Stimulated activated CD8-positive, alpha-beta memory T cell treated with anti-CD3 and anti-CD28 coated beads, Interleukin-4, amount 100 ng/mL, for 1 hour (primary cell): ENCODE measurements at places on chromosomes 3 and 15.

DNA sequence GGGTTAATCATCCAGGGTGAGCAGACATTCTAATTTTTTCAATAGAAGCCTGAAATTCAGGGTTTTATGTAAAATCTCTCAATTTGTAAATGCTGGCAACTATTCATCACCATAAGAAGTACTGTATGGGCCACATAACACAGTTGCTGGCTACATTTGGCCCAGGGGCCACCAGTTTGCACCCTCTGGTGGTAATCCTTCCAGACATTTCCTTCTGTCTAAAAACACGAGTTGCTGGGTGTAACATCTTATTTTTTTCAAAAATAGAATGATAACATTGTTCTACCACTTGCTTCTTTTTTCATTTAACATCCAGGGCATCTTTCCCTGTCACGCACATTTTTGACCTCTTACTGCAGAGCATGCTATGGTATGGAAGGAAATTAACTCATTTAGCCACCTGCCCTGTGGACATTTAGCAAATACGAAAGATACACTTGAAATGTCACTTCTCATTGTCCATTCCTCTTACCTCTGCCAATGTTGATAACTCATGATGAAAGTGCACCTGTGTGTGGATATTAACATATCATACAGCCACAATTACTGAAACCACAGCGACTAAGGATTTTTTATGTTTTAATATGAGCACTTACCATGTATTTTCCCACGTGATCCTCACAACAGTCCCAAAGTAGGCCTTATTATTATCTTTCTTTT, 117.5 kb upstream of the ARHGEF3 start:
- DNase-seq: no peak

DNA sequence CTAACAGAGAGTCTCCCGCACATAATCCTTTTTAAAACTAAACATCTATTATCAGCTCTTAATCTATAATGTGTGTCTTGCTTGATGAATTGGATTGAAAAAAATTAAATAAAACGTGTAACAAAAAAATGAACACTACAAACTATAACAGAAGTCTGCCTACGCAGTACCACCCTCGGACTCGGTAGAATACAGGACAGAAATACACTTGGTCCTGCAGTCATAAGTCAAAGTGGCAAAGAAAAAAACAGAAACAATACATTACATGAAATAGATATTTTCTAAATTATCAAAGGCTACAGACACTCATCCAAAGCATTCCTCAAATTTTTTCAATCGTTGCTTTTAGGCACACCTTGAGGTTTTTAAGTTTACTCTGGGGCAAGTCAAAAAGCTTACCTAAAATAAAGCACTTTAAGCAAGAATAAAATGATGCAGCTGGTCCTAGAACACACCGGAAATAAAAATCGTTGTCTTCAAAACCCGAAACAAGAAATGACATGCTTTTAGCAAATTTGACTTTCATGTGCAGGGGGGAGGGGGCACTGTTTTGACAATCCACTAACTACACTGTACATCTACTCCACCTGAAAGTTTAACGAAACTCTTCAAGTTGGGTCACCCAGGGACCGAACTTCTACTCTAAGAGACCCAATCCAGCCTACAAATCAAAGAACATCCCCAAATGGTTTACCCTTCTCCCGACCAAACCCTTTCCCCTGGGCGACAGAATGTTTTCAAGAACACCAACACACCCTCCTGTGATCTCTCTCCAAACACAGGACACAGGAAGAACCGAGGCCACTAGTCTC, 1.3 kb downstream of the ADAM10 start:
- no peak for DNase-seq

DNA sequence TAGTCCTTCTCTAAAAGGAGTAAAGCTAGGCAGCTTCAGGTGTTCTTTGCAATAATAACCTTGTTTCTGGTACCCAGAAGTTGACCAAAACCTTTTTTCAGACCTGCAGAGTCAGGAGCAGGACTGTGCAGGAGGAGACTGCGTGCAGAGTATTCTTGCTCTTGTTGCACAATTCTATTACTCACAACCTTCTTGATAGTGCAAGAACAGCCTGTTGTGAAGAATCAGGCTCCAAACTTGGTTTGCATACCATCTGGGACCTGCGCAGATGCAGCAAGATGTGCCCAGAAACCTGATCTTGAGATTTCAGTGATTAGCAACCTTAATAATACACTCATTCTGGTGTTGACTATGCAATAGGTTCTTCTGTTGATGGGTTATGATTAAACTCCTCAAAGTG, 111.9 kb downstream of the ATG7 start:
- no peak for DNase-seq

GRCh38 chr3:27165321-27165721, 203.9 kb downstream of the NEK10 start:
- no peak for DNase-seq

DNA sequence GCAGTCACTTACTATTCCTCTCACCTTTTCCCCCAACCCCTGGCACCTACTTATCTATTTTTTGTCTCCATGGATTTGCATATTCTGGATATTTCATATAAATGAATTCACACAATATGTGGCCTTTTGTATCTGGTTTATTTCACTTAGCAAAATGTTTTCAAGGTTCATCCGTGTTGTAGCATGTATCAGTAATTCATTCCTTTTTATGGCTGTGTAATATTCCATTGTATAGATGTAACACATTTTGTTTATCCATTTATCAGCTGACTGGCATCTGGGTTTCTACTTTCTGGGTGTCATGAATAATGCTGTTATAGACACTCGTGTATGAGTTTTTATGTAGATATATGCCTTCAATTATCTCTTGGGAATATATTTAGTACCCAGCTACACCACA, 5.8 kb downstream of the MNS1 start:
- DNase-seq: no peak

GRCh38 chr3:187069857-187070516, 69.3 kb downstream of the RPL39L start:
- DNase-seq: no peak

- no peak for DNase-seq
These were observed 603.1 kb downstream of the NLGN1 start for GRCh38 chr3:174000675-174001074.

GRCh38 chr3:78978037-78978436, 789.8 kb downstream of the ROBO1 start:
- no peak for DNase-seq

GRCh38 chr3:188906236-188906635, 265.5 kb upstream of the TPRG1 start:
- no peak for DNase-seq

GRCh38 chr3:188350961-188351360, 197.0 kb downstream of the LPP start:
- no peak for DNase-seq

DNA sequence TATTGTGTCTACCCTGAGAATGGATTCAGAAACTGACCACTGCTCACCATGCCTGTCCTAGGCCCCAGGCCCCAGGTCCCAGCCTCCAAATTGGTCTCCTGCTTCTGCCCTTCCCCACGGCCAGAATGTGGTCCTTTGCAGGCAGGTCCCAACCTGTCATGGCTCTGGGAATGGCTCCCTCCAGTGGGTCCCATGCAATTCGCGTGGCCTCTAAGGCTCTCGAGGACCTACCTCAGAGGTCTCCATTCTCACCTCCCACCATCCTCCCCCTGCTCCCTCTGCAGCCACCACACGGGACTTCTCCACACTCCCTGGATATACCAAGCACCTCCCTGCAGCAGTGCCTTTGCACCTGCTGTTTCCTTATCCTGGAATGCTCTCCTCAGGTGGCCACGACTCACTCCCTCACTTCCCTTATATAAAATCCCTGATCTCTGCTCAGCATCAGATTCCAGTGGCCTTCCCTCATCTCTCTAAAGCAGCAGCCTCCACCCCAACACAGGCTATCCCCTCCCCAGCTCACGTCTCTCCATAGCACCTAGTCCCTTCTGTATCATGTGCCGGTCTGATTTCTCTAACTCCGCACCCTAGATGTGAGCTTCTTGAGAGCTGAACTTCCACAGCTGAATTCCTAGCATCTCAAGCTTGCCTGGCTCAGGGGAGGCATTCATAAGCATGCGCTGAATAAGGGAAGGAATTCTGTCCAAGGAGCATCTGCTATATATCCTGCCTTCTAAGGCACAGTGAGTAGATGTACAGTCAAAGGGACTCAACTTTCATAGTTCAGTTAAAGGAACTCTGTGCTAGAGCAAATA, 56.9 kb downstream of the ARRDC4 start:
- no peak for DNase-seq

DNA sequence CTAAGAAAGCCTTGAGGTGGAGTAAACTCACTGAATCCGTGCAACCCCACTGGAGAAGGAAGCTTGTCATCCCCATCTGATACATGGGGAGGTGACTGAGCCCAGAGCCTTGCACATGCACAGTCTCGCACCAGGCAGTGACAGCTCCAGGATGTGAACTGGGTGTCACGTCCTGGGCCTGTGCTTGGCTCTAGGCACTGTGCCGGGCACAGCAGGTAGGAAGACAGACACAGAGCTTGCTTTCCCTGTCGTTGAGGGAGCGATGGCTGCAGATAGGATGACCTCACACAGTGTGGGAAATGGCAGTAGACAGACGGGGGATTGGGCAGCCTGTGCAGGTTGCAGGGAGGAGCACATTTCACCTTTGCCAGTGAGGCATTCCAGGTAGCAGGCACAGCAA, 12.2 kb upstream of the ATP2B2 start:
- DNase-seq: no peak

DNA sequence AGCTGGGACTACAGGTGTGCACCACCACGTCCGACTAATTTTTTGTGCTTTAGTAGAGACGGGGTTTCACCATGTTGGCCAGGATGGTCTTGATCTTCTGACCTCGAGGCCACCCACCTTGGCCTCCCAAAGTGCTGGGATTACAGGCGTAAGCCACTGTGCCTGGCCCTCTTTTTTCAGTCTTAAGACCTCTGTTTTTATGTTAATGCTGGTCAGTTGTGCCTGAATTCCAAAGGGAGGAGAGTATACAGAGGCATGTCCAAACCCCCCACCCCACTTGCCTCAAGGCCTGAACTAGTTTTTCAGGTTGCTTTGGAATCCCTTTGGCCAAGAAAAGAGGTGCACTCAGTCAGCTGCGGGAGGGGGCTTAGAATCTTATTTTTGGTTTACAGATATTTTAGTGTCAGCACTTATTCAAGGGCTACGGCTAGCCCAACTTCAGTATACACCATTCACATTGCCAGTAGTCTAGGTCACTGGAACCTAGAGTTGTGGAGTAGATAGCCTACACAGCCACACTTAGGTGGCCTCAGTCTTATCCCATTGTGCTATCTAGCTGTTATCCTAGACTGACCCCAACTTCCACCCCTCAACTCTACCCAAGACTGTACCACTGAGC, 128.0 kb upstream of the TPM1 start:
- DNase-seq: no peak

DNA sequence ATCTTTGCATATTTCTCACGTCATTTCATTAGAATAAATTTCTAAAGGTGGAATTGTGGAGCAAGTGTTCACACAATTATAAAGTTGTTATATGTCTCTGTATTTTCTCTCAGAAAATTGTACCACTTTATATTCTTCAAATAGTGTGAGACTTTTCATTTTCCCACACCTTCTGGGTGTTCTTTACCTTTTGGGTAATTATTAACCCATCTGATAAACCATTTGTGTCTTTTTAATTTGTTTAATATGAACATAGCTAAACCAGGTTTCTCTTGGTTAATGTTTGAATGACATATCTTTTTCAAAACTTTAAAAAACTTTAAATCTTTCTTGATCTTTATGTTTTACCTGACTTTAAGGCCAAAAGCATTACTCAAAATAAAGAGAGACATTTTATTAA, 40.5 kb downstream of the DZIP3 start:
- DNase-seq: no peak

DNA sequence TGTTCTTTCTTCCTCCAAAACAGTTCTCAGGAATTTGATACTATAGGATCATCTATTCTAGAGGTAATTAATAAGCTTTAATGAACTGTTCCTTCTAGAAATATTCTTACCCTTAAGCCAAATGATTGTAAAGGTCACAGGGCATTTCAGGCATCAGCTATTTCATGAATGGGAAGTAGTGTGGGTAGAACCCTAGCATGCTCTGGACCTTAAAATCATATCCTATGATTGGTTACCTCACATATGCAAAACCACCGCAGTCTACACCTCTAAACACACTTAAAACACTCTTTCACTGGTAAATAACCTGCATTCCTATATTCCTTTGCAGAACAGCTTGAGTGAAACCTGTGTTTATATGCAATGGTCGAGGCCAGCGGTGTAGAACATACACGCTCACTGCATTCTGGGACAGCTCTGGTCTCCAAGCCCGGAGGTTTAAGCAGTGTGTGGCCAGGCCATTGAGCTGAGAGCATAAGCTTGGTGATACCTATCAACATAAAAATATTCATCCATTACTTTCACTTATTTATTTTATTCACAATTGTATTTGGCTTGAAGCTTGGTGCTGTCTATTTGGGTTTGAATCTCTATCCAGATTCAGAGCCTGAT, 87.7 kb upstream of the RASGRP1 start:
- DNase-seq: no peak

DNA sequence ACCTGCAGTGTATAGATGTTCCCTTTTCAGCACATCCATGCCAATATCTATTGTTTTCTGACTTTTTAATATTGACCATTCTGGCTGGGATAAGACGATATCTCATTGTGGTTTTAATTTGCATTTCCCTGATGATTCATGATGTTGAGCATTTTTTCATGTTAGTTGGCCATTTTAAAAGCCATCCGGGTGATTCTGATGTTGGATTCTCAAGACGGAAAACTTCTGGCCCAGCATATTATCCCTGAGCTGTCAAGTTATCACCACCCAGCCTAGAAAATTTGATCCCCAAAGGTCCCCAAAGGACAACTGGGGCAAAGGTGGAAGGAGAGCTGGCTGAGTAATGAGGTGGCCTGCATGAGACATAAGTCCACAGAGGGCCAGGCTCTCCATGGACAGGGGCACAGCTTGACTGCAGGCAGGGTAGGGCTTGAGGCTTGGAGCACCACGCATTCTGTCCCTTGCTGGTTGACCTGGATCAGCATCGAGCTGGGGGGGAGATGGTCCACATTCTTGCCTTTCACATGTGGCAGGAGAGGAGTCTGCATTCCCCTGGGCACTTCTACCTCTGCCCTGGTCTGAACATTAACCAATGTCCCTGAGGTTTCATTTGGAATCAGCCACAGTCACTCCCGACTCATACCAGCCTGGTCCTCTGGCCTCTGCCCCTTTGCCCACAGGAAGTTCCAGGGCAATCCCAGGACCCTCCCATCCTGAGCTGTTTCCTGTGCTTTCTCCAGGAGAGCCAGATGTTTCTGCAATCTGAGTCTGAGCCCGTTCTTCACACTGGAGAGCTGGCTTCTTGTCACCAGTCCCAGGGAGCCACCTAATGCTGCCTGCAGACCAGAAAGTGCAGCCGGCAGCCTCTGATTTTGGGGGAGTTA, 69.2 kb downstream of the ISG20 start:
- no peak for DNase-seq

GRCh38 chr3:127091376-127091775, 101.6 kb upstream of the PRR23E start:
- no peak for DNase-seq

- DNase-seq: no peak
These were observed 42.0 kb downstream of the MYO1E start for GRCh38 chr15:59330649-59331048.

DNA sequence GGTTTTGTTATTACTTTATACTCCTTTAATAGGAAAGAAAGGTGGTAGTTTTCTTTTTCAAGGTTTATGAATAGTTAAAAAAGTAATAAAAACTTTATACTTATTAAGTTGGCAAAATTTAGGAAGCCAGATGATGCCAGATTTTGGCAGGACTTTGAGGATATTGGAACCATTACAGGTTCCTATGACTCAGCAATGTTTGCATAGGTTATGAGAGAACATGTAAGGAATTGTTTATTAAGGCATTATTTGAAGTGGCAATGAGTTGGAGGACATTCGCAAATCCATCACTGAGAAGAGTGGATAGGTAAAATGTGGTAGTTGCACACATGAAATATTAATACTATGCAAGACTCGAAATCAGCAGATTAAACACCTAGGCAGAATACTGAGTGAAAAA, 29.9 kb downstream of the CDAN1 start:
- no peak for DNase-seq
